ENCODE measurements at places on chromosomes 3 and 15.

GRCh38 chr3:8645712-8646111, 1.1 kb upstream of the SSUH2 start:
- no peak for DNase-seq

- DNase-seq, result no peak
Measured at GRCh38 chr15:76942331-76942730, 10.8 kb downstream of the RCN2 start.

DNA sequence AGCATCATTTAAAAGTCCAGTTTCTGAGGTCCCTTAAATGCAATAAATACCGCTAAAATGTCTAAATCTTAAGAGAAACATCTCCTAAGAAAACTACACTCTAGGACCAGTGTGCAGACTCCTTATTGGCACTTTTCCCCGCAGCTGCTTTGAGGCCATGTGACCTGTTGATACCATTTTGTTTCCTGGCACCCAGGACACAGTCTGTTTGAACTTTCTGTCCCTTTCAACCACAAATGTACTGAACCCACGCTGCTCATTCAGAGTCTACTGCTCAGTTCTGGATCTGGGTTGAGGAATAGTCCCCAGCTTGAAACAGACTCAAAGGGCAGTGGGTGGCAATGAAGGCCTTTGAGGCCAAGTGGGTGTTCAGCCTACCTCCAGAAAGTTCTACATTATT, 17.1 kb downstream of the LDHAL6B start:
- no peak for DNase-seq

DNA sequence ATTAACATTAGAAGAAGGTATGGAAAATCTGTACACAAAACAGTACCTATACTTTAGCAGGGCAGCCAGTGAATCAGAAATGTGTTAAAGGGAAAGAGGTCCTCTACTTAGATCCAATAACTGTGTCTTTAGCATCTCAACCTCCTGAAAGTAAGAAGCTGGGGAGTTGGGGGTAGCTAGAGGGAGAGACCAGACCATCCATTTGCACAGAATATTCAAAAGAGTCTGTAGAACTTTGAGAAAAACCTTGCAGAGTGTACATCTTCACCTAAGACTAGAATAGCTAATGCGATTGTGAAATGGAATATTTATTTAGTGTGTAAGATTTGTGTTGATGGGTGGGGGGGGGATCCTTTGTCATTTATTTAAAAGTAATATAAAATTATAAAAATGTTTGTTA, 124.8 kb downstream of the RBPMS2 start:
- DNase-seq, result no peak

GRCh38 chr3:113150250-113150649, 61.1 kb upstream of the BOC start:
- DNase-seq, result no peak

GRCh38 chr3:55968331-55968730, 481.2 kb upstream of the WNT5A start:
- DNase-seq, result no peak

DNA sequence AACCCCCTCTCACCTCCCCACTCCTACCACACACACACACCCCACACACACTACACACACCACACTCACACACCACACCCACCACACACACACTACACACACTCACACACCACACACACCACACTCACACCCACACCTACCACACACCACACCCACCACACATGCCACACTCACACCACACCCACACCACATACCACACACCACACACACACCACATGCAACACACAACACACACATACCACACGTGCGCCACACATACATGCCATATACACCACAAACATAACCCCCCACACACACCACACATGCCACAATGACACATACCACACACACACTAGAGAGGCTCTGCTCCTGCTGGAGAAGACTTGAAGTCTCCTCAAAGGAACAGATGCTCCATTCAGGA, 5.9 kb upstream of the ITPKA start:
- DNase-seq, result no peak

- DNase-seq, result no peak
Measured at GRCh38 chr3:37183976-37184375, 9.6 kb upstream of the LRRFIP2 start.

- no peak for DNase-seq
Measured at GRCh38 chr15:96366526-96366877, 36.0 kb downstream of the NR2F2 start.

DNA sequence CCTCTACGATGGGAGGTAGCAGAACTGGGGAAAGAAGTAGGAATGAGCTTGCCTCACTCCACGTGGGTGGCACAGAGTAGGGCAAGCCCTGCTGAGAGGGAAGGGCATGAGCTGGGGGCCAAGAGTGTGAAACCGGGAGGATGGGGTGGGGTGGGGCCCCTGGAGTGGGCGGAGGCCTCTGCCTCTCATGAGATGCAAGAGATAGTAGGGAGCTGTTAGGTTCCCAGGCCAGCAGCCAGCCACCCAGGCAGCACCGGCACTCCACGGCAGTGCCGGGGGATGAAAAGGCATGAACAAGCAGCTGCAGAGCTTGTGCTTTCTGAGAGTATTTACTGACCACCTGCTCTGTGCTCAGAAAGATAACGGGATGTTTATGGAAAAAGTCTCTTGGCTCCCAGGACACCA, 24.4 kb upstream of the PLA2G4E start:
- DNase-seq, result no peak

DNA sequence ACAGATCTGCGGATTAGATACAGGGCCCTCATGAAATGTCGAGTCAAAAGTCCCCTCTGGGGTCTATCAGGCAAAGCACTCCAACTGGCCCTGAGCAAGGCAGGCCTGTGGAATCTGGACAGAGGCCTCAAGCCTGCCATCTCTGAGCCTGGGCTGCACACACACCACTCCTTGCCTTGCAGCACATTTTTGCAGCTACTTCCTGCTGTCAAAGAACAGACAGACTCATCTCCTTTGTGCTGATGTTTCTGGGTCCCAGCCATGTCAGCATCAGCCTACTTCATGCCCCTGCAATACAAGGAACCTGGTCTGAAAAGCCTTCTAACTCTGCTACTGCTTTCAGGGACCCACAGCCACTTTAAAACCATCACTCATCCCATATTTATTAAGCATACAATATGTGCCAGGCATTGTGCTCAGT, 60.6 kb upstream of the IL12A start:
- no peak for DNase-seq

DNA sequence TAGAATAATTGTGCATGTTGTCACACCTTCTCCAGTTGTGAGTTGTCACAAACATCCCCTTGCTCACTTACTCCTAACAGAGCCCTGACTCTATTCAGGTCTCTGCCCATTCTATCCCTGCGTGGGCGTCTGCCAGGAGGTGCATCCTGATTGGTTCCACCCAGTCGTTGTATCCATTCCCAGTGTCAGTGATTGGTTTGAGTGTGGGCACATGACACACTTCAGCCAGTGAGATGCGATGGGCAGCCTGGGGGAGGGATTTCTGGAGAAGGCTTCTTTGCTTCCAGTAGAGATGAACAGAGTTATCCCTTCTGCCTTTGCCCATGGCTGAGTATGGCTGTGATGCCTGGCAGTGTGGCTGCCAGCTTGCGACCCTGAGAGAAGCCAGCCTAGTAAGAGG, 18.7 kb downstream of the PXYLP1 start:
- no peak for DNase-seq

DNA sequence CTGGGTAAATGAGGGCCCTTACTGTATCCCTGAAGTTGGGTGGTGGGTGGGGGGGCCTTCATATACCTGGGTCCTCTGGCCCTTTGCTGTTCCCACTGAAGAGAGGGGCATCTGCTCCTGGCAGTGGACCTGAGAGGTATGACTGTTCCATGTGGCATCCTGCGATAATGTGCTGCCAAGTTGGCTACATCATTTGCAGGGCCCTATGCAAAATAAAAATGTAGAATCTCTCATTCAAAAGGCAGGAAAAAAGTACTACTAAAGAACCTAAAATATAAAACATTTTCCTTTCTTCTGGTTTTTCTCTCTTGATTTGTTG, 49.2 kb upstream of the RYK start:
- no peak for DNase-seq

DNA sequence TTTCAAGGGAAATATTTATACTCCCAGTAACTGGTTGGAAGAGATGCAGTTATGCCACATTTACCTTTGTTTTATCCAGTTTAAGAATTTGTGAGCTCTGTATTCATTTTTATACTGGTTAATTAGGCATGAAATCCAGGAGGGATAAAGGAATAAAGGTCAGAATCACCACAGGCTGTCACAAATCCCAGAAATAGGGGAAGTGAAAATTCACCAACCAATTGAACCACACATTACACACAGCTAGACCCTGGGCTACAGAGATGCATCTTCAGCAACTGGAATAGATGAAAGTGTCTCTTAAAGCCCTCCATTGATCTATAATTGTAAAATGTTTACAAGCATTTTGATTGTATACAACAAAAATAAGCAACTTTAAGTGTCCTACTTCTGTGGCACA, 18.5 kb downstream of the SERPINI1 start:
- DNase-seq, result no peak

- no peak for DNase-seq
Measured at GRCh38 chr3:29721789-29722188, 440.9 kb downstream of the RBMS3 start.

- DNase-seq, result no peak
Measured at GRCh38 chr15:25670025-25670554, 193.0 kb downstream of the ATP10A start.

DNA sequence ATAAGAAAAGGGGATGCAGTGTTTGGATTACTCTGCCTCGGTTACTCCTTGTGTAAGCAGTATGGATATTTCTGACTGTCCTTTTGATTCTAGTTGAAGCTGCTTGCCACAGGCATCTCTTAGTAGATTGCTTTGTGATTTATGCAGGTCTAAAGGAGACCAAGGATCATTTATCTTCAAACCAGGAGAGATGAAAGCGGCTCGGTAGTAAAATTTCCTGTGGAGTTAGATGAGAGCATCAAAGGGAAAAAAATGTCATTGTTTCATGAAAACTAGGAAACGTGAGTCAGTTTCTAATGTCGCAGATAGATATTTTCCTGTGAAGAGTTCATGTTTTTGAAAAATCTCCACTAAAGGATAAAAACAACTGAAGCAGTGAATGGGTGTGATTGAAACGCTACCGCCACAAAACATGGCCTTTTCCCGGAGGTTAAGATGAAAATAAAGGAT, 254.0 kb upstream of the TBL1XR1 start:
- no peak for DNase-seq

DNA sequence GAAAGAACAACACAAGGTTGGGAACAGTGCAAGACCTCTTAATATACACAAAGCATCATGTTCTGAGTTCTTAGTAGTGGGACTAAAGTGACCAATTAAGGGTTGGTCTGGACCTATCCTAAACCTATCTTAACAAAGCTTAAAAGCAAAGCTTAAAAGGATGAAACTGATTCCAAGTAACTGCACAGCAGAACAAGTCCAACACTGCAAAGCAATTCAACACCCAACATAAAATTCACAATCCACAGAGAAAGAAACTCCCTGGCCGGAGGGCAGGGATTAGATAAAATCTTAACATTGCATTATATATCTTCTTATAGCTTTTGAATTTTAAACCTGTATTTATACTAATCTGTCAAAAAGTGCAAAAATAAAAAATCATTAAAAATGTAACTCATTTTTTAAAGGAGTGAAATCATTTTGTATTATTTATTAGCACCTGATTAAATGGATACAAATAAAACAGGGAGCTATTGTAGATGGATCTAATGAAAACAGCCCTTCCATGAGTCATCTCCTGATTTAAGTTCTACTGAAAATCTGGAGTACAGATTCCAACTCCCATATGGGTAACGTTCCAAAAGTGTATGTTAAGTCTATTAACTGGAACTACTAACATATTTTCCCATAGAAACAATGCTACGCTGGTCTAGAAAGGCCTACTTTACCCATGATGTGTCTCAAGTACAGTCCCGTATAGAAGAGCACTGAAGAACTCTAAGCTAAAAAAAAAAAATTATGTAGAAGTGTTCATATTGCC, 34.9 kb downstream of the PIK3R4 start:
- no peak for DNase-seq

- DNase-seq, result no peak
Measured at GRCh38 chr15:78933823-78934654, 10.8 kb downstream of the CTSH start.

DNA sequence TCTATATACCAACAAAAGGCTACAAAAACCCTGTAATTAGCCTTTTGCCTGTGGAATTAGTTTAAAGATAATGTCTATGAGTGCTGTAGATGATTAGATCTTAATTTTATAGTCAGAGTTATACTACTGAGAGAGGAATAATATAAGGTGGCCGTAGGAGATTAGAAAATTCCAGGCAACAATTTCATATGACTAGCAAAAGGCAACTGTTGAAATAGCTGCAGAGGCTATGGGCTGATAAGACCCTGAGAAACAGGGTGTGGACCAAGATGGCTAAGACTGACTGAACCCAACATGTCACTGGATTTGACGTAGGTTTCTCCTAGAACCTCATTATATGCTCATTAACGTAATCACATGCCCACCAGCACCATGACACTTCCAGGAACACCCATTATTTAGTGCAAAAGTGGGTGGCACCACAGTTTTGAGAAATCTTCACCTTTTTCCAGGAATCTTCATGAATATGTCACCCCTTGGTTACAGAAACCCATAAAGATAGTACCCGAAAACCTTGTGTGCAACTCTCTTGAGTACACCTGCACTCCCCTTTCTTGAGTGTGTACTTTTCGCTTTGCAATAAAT, 29.1 kb upstream of the SCG3 start:
- no peak for DNase-seq

DNA sequence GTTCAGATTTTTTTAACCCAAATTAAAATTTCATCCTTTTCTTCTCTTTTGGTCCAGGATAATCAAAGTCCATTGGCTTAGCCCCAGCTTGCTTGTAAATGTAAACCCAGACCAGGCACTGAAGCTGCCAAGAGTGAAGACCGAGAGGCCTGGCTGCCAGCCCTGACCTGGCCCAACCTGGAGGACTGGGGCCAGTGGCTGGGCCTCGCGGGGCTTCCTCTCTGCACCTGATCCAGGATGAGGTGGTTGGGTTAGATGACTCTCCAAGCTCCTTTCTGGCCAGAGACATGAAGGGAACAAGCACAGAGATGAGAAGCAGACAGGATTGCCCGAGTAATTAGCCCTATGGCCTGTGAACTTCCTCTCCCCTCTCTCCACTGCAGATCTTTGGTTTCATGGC, 50.6 kb downstream of the CMTM6 start:
- DNase-seq, result no peak

GRCh38 chr3:87390353-87390752, 114.0 kb upstream of the POU1F1 start:
- no peak for DNase-seq

GRCh38 chr3:66437341-66437929, 63.4 kb downstream of the LRIG1 start:
- no peak for DNase-seq

- DNase-seq, result no peak
Measured at GRCh38 chr3:24062916-24063315, 117.8 kb downstream of the NR1D2 start.

- no peak for DNase-seq
Measured at GRCh38 chr15:35170207-35170606, 85.1 kb upstream of the NANOGP8 start.

GRCh38 chr3:22216601-22217000, 465.6 kb upstream of the ZNF385D start:
- no peak for DNase-seq

DNA sequence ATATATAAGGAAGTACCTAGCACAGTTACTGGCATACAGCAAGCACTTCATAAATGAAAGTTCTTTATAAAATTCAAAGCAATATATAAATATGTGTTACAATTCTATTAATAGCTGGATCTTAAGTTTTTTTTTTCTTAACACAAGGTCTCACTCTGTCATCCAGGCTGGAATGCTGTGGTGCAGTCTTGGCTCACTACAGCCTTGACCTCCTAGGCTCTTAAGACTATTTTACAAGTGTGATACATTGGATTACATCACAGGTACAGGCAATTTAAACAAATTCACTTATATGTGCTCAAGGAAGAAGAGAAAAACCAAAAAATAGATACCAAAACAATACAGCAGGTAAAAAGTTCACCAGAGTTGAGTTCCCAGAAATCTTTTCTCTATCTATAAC, 60.6 kb downstream of the ZNF280D start:
- DNase-seq, result no peak
